SIG-M5 (cell line): ENCODE measurements at places on chromosomes 12 and 14.

GRCh38 chr14:68407285-68407684 lies 385.6 kb downstream of the ZFP36L1 start:
- no peak for DNase-seq

DNA sequence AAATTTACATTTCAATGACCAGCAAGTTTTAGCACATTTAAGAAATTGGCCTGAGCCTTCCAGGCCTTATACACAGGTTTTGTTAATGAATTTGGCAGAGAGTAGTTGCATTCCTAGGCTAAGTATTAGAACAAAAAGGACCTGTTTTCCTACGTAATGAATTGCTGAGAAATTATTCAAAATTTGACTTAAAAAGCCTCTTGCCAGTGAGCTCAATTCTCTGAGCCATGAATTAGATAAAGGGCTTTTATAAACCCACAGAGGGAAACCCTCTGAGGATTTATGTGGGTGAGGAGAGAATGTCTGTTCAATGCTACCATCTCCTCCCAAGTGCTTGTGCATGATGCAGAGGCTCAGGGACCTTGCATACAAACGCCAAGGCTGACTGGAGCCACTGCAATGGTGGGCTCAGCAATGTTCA lies 94.5 kb upstream of the PELI2 start:
- no peak for DNase-seq

DNA sequence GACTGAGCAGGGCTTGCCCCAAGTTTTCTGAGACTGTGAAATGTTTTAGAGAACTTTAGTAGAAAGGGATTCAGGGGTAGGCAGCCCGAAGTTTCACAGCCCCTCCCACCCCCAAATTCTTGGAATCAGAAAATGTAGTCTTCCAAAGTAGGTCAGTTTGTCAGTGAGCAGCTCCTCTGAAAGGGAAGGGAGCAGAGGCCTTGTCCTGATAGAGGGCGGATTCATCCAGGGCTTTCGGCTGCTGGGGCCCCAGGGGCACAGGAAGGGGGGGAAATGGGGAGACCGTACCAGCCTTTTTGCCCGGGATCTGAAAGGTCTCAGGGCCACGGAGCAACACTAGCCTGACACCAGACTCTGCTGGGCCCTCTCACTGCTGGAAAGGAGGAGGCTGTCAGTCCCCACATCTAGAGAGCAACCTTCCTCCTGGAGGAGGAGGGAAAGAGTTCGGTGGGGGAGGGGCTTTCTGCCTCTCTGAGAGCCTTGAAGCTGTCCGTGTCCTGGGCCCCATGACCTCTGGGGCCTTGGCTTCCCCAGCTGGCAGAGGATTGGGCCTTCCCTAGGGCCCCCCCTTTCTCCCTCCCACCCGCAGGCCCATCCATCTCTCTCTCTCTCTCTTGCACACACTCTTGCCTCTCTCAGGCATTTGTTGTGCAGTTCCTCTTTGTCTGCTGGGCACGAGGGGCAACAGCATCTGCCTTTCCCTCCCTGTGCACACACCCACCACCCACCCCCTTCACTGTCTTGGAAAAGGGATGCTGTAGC lies at the start of gene IKZF4:
Gene IKZF4, plus strand, starts transcription at position 621 of the 762 bp plus-strand sequence. CDS start 451 bp downstream, outside the sequence.
- DNase-seq: no peak

- DNase-seq: no peak
Observed at GRCh38 chr12:58029260-58029659, 87.9 kb downstream of the ATP23 start.

DNA sequence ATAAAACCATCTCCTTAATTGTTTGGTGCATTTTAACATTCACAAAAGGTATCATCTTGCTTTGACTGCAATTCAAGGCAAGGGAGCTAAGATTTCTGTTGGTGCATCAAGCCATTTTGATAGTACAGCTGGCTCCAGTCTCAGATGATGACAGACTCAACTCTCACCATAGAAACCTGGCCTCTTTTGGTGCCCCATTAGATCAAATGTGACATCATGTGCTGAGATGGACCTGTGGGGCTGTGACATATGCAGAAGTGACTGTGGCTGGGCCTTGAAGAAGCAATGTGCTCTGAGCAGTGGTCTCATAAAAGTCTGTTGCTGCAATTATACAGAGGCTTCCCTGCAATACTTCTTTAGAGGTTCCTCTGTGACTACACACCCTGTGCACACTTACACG lies 88.4 kb downstream of the SLC2A13 start:
- DNase-seq: no peak

DNA sequence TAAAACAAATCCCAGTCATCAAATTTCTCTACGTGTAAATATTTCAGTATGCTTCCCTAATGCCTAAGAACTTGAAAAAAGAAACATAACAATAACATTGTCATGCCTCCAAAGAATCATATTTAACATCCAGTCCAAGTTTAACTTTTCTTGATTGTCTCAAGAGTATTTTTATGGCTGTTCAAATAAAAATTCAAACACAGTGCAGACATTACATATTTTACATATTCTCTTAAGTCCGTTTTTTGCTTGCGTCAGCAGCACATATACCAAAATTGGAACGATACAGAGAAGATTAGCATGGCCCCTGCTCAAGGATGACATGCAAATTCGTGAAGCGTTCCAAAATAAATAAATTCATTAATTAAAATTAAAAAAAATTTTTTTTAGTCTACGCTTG lies 23.3 kb upstream of the EEA1 start:
- DNase-seq: no peak

DNA sequence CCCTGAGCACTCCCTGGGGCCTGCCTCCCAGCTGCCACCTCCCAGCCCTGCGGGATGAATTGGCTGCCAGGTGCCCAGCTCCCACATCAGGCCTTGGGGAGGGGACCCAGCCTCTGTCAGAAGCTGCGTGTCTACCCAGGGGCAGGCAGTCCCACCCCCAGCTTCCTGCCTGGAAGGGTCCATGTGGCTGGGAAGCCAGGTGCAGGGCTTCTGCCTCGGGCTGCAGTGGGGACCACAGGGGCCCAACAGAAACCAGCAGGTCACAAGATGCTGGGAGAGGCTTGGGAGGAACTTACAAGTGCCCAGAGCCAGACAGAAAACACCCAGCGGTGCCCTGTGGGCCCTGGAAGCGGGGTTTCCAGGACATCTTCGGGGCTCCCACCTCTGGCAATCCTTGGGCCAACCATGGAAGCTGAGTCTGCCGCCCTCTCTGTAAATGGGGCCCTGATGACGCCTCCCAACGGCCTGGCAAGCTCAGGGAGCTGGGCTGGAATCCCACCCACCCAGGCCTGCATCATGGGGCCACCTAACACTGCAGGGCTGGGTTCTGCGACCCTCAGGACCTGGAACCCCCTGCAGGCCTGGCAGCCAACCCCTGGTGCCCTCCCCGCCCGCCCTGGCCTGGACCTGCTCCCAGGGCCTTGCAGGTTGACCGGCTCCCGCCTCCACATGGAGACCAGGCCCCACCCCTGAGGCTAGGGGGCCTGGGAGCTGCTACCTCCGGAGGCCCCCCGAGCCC lies 36.6 kb downstream of the CCNK start:
- no peak for DNase-seq

GRCh38 chr14:93936245-93936644 lies 9.1 kb downstream of the FAM181A start:
- DNase-seq: no peak

DNA sequence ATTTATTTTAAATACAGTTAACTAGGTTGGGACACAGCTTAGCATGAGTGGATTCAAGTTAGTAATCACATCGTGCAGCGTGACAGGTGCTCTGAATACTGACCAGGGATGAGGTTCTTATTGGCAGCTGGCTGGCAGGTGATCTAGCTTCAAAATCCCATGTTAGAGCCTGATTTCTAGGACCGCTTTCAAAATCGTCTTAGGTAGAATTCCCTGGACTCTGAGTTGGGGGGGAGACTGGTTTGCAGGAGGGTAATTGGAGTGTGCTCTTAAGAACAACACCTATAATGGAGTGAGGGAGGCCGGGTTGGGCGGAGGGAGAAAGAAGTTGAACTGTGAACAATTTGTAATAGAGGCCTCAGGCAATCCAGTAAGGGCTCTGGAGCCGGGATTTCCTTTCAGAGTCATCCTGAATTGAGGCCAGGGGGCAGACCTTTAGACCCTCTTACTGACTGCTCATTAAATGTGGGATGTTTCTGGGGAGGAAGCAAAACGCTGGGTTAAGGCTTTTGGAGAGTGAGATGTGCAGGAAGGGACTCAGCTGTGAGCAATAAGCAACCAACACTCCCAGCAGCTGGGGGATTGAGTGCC lies 874 bp upstream of the YARS2 start:
- DNase-seq: no peak

DNA sequence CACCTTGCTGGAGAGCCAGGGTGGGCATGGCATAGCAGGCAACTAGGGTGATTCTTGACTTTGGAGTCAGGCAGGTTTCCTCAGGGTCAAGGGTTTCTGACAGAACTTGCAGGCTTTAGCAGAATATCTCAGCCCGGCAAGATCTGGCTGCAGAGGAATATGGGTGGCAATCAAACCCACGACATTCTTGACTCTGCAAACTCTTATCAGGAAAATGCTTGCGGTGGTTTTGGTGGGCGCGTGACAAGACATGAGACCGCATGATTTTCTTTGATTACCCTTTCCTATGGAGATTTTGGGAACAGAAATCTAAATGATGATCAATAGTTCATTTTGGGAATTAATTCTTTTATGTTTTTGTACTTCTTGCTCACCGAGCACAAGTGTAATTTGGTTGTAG lies 449.5 kb downstream of the VRK1 start:
- no peak for DNase-seq

DNA sequence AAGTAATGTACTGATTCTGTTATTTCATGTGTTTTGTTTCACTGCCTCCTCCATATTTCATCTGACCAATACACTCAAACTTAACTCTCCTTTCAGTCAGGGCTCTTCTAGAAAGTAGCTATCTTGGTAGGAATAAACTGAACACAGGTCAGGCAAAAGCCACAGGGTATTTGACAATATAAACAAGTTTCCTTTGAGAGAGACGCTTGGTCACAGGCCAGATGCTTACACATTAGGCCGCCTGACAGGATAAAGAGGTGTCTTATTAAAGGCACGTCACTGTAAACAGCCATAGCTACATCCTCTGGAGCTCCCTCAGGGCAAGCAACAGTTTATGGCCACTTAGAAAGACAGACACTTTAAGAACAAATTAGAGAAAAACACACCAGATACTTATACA lies 607.5 kb downstream of the SLC6A15 start:
- no peak for DNase-seq

DNA sequence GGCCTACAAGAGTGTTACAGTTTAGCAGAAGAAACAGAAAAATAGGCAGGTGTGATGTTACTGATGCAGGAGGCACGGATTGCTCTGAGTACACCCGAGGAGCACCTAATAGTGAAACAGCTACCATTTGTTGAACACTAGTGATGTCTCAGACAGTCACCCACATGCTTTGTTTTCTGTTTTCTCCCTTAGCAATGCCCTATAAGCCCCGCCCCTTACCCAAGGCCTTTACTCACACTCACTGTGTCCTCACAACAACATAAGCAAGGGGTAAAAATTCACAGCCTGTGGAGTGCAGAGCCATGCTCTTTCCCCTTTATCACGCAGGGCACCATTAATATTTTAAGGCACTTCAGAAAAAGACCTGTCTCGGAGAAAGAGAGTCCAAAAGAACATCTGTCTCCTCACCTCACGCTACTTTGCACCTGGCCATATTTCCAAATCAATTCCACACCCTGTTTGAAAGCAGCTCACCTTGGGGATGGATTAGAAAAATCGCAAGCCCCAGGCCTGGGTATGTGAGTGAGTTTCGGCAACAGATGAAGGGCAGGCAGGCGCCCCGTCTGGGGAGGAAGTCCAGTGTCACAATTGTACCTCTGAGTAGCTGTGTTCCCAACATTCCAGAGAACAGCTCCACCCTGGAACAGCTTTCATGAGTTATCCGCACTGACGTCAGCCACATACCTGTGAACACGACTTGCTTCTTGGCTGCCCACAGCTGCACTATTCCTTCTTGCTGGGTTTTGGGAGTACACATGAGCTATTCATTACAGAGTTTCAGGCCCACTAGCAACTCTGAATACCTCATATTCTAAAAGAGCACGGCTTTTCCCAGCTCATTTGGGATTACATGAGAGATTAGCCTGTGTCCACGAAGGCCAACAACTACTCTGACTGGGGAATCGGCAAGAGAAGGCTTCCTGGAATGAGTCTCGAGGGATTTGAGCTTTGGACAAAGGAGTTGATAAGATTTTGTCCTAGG lies 26.0 kb downstream of the MAPK1IP1L start:
- no peak for DNase-seq

- DNase-seq: no peak
Observed at GRCh38 chr12:39490500-39491282, 47.8 kb upstream of the KIF21A start.

- DNase-seq: no peak
Observed at GRCh38 chr14:100416081-100416680, 93.0 kb downstream of the SLC25A47 start.

GRCh38 chr12:69655616-69656340 lies 43.3 kb downstream of the BEST3 start:
- no peak for DNase-seq

GRCh38 chr14:65915125-65915524 lies 502.6 kb downstream of the FUT8 start:
- no peak for DNase-seq

DNA sequence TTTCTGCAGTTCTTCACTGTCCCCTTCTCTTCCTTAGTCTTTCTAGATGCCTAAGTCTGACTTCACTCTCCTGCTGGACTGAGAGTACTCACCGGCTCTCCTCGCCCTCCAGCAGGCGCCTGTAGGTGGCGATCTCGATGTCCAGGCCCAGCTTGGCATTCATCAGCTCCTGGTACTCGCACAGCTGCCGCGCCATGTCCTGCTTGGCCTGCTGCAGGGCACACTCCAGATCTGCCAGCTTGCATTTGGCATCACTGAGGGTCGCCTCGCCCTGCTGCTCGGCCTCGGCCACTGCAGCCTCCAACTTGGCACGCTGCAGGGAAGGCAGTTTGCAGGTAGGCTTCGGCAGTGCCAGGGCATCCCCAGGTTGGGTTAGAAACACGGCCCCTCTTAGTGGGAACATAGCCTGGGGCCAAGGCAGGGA lies 5.2 kb downstream of the KRT84 start:
- DNase-seq: no peak

DNA sequence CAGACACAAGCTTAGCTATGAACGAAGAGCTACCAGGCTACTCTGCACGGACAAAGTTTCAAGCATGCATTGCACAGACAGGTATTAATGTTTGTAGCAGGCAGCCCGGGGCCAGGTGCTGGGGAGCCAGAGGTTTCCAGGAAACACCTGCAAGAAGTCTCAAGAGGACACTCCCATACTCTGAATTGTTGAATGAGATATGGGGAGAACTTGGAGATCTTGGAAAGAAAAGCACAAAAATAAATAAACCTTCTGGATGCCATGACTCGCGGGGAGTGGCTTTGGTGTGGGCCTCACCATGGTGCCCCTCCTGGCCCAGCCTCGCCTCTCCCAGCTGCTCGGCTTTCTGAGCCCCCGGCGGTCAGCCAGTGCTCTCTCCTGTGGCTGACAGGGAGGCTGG lies 186.8 kb downstream of the TTC7B start:
- DNase-seq: no peak
